Panc1 (cell line): ENCODE measurements at places on chromosomes 6 and 20. TPM values are rescaled to one million over a fixed set of nuclear protein-coding genes. Genes with fewer than 3 reads are reported as not detected.

The SLC26A8 gene
- not detected for total RNA-seq

The EDN3 gene
- not detected for total RNA-seq

The TP53INP2 gene
- total RNA-seq: 20.6 TPM

The HLA-DRA gene
- total RNA-seq: 1.7 TPM

The TMEM217 gene
- 4.0 TPM for total RNA-seq

The TREML2 gene
- total RNA-seq: not detected

The NFKBIE gene
- total RNA-seq: 24.9 TPM

The DNAAF9 gene
- total RNA-seq: 7.4 TPM

The CNR1 gene
- total RNA-seq: 0.13 TPM

The HAO1 gene
- total RNA-seq: 0.13 TPM

The FOXQ1 gene
- total RNA-seq: 11.7 TPM

The FAM83B gene
- total RNA-seq: not detected

The PHACTR3 gene
- 0.10 TPM for total RNA-seq

The MLIP gene
- not detected for total RNA-seq

The TRAPPC3L gene
- not detected for total RNA-seq

The MAPK13 gene
- total RNA-seq: 2.5 TPM

The GPR6 gene
- total RNA-seq: not detected

The SMOC2 gene
- total RNA-seq: 0.13 TPM

The PAQR8 gene
- total RNA-seq: 3.6 TPM

The EGFL8 gene
- 11.1 TPM for total RNA-seq

The RAMACL gene
- total RNA-seq: 0.13 TPM

The F13A1 gene
- total RNA-seq: 0.26 TPM

The PRKN gene
- 0.46 TPM for total RNA-seq

The SEMG1 gene
- not detected for total RNA-seq

The ATP6V1G2 gene
- 0.98 TPM for total RNA-seq

The EPPIN gene
- not detected for total RNA-seq

The OR12D3 gene
- total RNA-seq: not detected
